ENCODE measurements at places on chromosomes 4 and X.

GRCh38 chr4:41556526-41556925 lies 18.6 kb downstream of the LIMCH1 start:
- DNase-seq, result no peak

GRCh38 chr4:38980903-38981676 lies 51.1 kb downstream of the TMEM156 start:
- peak; percentile 78 for DNase-seq

GRCh38 chr4:131584587-131584986 lies 1564.5 kb upstream of the PCDH10 start:
- DNase-seq, result no peak

- DNase-seq, result no peak
These were observed 109.1 kb downstream of the CRLF2 start for GRCh38 chrX:1103360-1103759.

DNA sequence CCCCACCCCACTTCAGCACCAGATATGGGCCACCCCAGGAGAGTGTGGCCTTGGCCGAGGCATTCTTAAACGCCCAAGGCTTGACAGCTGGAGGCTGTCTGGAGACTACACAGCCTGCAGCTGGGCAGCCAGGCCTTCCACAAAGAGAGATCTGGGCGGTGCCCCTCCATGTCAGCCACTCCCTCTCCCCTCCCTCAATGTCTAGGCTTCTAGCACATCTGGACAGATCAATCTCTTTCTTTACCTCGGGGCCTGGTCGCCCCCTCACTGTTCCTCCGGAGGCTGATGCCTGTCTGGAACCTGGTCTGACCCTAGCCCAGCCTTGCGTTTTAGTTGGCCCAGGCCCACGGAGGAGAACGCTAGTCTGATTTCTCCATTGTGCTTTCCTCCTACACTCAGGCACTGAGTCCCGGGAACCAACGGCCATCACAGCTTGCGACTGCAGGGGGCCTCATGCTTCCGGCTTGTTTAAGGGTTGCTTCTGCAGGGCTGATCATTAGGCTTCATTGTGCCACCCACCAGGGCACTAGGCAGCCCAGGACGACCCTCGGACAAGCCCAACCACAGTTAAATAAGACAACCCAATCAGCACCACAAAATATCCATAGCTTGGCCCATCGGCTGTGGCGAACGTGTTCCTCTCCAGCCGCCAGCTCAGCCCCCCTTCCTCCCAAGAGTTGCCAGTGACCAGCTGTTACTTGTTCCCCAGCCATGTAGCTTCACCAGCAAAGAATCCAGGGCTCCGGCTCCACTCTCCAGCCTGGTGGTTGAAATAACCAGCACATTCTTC lies 200.6 kb downstream of the BCOR start:
- peak; percentile 66 for DNase-seq

- no peak for DNase-seq
These were observed 127.5 kb upstream of the RADX start for GRCh38 chrX:106484233-106484632.

DNA sequence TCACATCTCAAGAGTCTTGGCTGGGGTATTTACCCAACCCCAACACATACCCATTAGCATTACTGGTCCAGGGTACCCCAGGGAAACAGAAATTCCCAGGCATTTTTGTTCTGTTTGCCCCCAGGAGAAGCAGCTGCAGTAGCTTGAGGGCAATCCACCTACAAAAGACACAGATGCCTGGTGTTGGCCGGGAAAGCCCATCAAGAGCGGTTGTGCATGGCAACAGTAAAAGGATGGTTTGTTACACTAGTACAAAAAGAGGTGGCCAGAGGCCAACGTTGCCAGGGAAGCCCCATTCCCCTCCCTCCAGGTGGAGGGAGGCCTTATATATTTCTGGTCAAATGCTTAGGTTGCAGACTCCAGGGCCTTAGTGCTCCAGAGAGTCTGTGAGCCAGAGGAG lies 637.8 kb downstream of the BCOR start:
- no peak for DNase-seq

- no peak for DNase-seq
These were observed 60.8 kb downstream of the ZNF732 start for GRCh38 chr4:244471-244870.

DNA sequence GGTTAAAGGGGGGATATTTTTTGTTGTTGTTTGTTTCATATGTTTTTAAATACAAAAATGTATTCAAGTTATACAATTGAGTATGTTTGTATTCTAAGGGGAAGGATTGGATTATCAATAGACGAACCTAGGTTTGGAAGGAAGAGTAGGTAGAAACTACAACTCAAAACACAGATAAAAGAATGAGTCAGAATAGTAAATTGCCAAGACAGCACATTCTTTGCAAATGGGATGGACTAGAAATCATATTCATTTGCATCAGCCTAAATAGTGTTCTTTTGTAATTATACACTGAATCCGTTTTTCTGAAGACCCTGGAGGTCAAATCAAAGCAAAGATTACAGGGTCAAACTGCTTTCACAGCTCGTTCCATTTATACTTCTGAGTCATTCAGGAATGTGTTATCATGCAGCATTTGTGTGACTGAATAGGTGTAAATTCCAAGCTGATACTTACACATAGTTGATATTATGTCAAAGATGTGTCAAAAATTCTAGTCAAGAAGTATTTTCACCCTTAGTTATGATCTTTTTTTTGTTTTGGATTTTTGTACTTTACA lies 273.3 kb upstream of the FAT4 start:
- DNase-seq, result no peak

GRCh38 chr4:81351654-81352445 lies 119.9 kb downstream of the RASGEF1B start:
- peak; percentile 67 for DNase-seq

DNA sequence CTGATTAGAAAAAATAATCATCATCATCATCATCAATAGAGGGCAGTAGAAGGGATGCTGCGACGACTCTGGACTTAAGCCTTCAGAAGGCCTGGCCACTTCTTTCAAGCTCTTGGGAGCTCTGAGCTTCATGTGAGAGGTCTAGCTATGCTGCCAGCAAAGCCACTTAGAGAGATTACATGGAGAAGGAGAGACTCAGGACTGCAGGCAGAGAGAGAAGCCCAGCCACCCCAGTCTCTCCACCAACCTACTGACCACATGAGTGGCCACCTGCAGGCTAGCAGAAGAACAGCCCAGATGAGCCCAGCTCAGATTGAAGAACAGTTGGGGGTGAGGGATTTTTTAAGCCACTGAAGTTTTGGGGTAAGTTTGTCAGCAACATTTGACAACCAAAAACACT lies 17.1 kb upstream of the TMEM150C start:
- no peak for DNase-seq

GRCh38 chr4:165364452-165365080 lies 14.2 kb upstream of the CPE start:
- DNase-seq, result peak; percentile 41

GRCh38 chr4:20251031-20251795 lies 492 bp upstream of the SLIT2 start:
- DNase-seq, result no peak

GRCh38 chrX:103404231-103405008 lies 28.1 kb downstream of the BEX3 start:
- peak; percentile 93 for DNase-seq

GRCh38 chr4:157977086-157977485 lies 195.7 kb downstream of the GASK1B start:
- peak; percentile 12 for DNase-seq

DNA sequence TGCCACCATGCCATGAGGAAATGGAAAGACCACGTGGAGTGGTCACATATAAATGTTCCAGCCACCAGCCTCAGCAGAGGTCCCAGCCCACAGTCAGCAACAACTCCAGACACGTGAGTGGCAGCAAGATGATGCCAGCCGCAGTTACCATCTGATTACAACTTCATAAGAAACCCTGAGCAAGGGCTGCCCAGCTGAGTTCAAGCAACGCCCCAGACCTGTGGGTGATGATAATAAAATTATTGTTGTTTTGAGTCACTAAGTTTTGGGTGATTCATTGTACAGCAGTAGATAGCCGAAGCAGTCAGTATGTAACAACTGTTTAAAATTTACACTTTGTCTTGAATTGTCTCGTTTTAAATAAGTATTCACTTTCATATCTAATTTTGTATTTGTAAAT lies 5.8 kb upstream of the CCNG2 start:
- no peak for DNase-seq

- peak; percentile 26 for DNase-seq
These were observed 901.8 kb downstream of the GLUD2 start for GRCh38 chrX:121949041-121949760.

DNA sequence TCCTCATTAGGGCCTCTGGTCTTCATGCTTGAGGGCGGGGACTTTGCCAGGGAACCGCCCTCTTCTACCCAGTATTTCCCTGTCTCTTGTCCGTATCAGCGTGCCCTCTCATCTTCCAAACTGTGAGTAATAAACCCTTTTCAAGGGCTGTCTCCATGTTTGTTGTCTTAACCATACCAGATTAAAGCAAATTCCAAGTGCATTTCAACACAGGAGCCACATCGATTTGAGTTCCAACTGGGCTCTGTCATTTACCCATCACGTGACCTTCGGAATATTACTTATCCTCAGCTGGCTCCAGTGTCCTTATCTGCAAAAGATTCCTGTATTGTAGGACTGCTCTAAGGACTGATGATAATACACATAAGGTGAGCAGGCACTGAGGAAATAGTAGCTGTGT lies 6.4 kb upstream of the PHEX start:
- DNase-seq, result no peak

- DNase-seq, result no peak
These were observed 85.0 kb upstream of the SORBS2 start for GRCh38 chr4:185896817-185897488.

GRCh38 chrX:41522671-41523070 lies 75.5 kb downstream of the NYX start:
- no peak for DNase-seq

GRCh38 chr4:149932188-149932587 lies 116.5 kb upstream of the IQCM start:
- no peak for DNase-seq

DNA sequence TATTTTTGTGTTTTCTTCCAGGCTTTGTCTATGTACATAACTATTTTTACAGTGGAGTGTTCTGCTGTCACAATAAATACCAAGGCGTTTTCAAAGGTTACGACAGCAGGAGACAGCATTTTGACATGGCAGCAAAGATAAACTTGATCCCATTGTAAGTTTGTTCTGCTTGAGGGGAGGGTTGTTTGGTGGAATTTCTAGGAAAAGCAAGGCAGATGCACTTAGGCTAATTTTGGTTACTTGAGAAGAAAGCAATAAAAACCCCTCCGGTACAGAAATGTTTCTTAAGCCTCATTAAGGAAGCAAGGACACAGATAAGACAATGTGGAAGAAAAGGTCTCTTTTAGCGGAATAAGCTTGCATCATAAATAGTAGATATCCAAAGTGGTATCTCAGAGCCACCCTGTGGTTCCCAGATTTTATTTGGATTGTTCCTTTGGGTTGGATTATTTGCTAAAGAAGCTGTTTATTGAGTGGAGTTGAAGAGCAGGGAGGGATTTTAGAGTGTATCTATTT lies 54.3 kb downstream of the CLCN5 start:
- no peak for DNase-seq

GRCh38 chr4:111269439-111269838 lies 646.6 kb upstream of the PITX2 start:
- no peak for DNase-seq

DNA sequence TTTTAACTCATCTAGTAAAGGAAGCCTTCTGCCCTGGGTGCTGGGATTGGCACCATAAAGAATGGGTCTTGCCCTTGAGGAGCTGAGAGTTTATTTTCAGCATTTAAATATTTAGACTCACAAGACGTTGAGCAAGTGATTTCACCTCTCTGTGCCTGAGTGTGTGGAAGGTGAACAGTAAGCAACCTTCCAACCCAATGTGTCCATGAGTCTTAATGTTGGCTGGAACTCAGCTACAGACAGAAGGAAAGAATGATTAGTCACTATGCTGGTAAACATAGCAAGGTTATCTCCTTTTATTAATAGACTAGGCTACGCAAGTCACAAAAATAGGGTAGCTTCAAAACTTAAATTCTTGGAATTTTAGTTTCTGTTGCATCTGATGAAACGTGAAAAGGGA lies 277.4 kb upstream of the GATB start:
- peak; percentile 10 for DNase-seq

DNA sequence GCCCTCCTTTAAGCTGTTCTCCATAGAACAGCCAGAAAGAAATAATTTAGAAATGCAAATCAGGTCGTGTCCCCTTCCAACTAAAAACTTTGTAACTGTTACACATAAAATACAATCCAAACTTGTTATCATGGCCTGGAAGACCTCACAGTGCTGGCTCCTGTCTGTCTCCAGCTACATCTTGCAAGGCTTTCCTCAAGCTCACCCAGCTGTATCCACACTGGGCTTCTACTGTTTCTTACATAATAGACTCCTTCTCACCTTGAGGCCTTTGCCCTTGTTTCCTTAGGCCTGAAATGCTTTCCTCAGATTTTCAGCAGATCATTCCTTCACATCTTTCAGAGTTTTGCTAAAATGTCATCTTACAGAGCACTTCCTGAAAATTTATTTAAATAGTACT lies 33.5 kb upstream of the USP53 start:
- DNase-seq, result no peak

GRCh38 chrX:51098046-51098445 lies 187.5 kb downstream of the BMP15 start:
- no peak for DNase-seq

GRCh38 chrX:642436-643240 lies 12.0 kb downstream of the SHOX start:
- DNase-seq, result no peak

GRCh38 chr4:29311247-29311646 lies 1408.9 kb upstream of the PCDH7 start:
- peak; percentile 6 for DNase-seq

DNA sequence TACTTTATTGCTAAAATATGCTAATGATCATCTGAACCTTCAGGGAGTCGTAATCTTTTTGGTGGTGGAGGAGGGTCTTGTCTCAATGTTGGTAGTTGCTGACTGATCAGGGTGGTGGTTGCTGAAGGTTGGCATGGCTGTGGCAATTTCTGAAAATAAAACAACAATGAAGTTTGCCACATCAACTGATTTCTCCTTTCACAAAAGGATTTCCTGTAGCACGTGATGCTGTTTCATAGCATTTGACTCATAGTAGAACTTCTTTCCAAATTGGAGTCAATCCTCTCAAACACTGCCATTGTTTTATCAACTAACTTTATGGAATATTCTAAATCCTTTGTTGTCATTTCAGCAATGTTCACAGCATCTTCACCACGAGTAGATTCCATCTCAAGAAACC lies 19.3 kb downstream of the DDIT4L start:
- DNase-seq, result no peak

DNA sequence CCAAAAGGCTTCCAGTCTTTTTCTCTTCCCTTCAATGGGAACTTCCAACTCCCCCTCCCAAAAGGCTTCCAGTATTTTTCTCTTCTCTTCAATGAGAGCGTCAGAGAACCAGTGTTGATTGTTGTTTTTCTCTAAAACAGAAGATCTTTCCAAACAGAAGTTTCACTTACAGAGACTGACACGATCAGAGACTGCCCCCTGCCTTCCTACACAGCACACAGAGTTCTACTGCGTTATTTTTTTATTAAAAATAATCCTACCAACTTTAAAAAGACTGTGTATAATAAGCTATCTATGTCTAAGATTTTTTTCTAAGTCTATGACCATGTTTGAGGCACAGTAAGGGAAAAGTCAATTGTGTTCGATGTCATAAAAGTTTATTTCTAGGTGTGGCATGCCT lies 3.5 kb upstream of the HTR2C start:
- no peak for DNase-seq
